Common myeloid progenitor, CD34-positive (primary cell): ENCODE measurements at places on chromosomes 7 and 10.

- no peak for DNase-seq
Measured at GRCh38 chr10:4685904-4686643, 139.9 kb upstream of the AKR1E2 start.

DNA sequence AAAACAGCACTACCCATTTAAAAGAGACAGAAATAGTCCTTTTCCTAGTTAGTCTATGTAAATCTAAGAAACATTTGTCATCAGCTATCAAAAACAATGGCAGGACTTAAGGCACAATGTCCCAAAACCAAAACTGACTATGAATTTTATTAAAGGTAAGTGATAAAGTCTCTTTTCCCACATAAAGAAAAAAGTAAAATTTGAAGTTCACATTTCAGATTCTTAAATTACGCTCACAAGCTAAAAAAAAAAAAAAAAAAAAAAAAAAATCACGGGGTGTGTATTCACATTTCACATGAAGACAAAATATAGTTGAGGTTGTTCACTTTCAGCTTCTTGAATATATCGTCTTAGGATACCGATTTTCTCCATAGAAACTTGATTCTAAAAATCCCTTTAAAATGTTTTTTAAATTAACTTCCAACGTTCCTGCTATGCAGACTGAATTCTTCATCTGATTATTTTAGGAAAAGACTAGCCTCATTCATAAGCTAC lies 1.6 kb downstream of the P4HA1 start:
- no peak for DNase-seq

DNA sequence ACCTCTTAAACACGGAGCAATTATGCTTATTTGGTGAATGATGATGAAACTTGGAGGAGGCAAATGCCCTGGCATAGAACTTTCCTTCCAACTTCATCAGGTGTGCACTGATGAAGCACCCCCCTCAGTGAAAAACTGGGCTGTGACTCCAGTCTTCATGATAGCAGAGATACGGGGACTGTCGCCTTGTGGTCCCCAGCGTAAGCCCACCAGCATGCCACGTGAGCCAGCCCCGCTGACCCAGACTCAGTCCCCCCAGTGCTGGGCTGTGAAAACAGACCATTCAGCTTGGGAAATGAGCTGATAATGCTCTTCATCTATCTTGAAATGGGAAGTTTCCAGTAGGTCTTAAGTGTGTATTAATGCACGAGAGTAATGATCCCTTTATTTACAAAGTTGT lies 177.0 kb downstream of the SNX10 start:
- no peak for DNase-seq

DNA sequence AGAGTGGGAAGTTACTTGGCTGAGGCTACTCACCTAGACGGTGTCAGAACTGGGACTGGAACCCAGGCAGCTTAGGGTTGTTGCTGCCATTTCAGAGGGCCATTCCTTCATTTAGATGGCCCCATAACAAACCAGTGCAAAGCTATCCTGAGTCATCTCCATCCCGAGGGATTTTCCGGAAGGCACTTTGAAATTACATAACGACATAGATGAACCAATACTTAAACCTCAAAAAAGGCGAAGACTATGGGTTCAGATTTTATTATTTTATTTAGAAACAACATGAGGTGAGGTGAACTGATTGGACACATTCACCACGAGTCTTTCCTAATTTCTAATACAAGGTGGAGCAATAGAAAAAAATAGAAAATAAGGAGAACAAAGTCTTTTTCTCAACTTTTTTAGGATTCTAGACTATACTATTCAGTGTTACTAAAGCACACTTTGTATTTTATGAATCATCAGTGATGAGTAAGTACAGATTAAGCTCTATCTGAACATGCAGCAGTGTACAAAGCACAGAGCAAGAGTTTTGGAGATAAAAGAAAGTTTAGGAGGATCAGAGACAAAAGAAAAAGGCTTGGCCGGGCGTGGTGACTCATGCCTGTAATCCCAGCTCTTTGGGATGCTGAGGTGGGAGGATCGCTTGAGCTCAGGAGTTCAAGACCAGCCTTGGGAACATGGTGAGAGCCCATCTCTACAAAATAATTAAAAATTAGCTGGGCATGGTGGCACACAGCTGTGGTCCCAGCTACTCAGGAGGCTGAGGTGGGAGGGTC lies 79.5 kb upstream of the SVIL start:
- DNase-seq = no peak

GRCh38 chr7:113955157-113955556 lies 36.3 kb upstream of the PPP1R3A start:
- DNase-seq = no peak

GRCh38 chr10:42623929-42624328 lies 14.4 kb downstream of the ZNF33B start:
- no peak for DNase-seq

GRCh38 chr7:29309041-29309854 lies 114.7 kb downstream of the CHN2 start:
- DNase-seq = peak; percentile 37

DNA sequence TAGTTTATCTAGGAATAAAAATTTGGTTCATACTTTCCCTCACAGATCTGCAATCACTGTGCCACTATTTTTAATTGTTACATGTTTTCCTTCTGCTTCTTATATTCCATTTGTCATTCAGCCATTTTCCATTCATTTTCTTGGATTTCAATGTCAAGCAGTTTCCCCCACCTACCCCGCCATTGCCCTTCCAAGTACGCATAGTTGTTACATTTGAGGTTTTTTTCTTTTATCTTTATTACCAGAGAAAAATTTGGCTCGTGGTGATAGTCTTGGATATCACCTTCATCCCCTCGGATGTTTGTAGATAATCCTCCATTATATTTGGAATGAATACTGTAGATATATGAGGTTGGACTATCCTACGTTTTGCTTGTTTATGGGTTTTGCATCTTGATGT lies 159.7 kb downstream of the CRPPA start:
- DNase-seq = no peak

GRCh38 chr7:506921-507622 lies 12.6 kb downstream of the PDGFA start:
- DNase-seq = no peak

- DNase-seq = peak; percentile 34
Measured at GRCh38 chr10:119737823-119738222, 12.0 kb downstream of the INPP5F start.

GRCh38 chr10:82242778-82243177 lies 367.8 kb downstream of the NRG3 start:
- DNase-seq = no peak

DNA sequence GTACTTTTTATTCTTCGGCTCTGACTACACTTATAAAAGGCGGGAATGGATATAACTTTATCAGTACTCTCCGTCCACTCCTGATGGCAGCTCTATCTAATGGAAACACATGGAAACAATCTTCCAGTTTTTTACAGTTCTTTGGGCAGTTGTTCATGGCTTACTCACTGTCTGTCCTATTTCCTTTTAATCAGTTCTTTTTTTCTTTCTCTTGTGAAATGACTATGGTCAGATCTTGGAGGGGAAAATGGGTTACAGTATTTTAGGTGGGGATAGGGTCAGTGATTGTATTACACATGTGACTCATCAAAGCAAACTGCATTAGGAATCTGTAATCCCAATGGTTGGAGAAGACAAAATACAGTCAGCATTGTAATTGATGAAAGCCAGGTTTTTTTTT lies 112.4 kb downstream of the BICC1 start:
- no peak for DNase-seq

DNA sequence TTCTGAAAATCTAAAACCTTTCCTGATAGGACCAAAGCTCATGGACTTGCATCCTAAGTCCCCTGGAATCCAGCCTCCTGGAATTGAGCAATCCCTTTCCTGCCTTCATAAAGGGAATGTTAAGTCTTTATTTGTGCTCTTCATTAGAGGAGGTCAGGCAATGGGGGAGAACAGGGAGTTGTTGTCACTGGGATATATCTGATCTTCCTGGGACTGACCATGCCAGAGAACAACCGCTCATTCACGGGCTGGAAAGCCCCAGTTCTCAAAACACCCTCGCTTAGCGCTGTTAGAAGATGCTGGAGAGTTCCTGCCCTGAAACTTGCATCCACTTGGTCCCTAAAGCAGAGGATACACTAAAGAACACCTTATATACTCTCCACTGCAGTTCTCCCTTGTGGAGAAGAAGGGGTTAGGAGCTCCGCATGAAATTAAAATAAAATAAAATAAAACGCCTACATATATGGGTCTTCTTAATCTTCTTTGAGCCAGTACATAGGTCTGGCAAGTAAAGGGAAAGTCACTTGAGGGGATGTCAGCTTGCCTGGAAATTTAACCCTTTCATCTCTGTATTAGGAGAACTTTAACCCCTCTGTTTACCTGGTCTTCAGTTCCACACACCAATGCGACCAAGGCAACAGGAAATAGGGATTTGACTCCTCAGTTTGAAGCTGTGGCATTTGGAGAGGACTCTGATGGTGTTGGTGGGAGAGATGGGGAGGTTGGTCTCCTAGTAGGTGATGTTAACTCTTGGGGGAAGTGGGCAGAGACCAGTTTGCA lies 1.2 kb downstream of the SORCS1 start:
- no peak for DNase-seq

GRCh38 chr7:29494350-29494749 lies 69.3 kb upstream of the PRR15 start:
- DNase-seq = no peak
